ENCODE measurements at places on chromosomes 4 and X.

- no peak overlapping the region for H3K27ac ChIP-seq
- no peak for DNase-seq
- H3K4me1 ChIP-seq = no peaks in the 10 kb centered on the region
- H3K4me3 ChIP-seq = no peak overlapping the region
- H3K27me3 ChIP-seq = no peaks in the 10 kb centered on the region
These were observed 24.6 kb downstream of the NAP1L5 start for GRCh38 chr4:88672987-88673386.

DNA sequence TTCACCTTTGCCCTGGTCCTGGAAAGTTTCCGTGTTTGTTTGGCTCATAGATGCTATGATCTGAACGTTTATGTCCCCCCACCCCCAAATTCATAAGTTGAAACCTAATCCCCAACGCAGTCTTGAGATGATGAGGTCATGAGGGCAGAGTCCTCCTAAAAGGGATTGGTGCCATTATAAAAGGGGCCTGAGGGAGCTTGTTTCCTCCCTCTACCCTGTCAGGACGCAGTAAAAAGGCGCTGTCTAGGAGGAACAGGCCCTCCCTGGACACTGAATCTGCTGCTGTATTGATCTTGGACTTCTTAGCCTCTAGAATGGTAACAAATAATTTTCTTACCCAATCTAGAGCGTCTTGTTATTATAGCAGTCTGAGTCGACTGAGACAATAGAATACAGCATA lies 2190.6 kb upstream of the TENM3 start:
- H3K36me3 ChIP-seq = no peaks in the 10 kb centered on the region
- DNase-seq = no peak
- no peaks in the 10 kb centered on the region for H3K27me3 ChIP-seq
- H3K4me3 ChIP-seq = no peak overlapping the region
- no peaks in the 10 kb centered on the region for H3K4me1 ChIP-seq

DNA sequence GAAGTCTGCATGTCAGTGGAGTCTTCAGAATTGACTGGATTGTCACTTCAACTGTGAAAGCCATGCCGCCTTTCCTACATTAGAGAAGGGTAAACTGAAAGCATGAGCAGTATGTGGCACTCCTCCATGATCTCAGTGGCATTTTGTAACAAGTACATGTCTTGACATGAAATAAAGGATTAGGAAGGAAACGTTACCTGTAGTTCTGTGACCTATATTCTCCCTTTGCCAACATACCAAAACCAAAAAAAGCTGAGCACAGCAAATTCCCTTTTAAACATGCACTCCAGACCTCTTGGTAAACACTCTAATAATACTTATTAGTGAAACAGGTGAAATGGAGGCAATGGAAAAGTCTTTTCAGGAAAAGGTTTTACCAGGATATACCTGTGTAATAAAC lies 344.2 kb downstream of the GRIA2 start:
- H3K27ac ChIP-seq = no peak overlapping the region
- H3K4me1 ChIP-seq = no peaks in the 10 kb centered on the region
- H3K27me3 ChIP-seq = no peaks in the 10 kb centered on the region
- H3K4me3 ChIP-seq = no peak overlapping the region

- H3K4me3 ChIP-seq = no peak overlapping the region
These were observed 229.5 kb downstream of the SPCS3 start for GRCh38 chr4:176549161-176549865.

GRCh38 chrX:128518508-128518907 lies 466.3 kb upstream of the ACTRT1 start:
- H3K4me3 ChIP-seq = no peak overlapping the region
- no peak overlapping the region for H3K27ac ChIP-seq
- H3K4me1 ChIP-seq = no peaks in the 10 kb centered on the region
- H3K27me3 ChIP-seq = no peaks in the 10 kb centered on the region

DNA sequence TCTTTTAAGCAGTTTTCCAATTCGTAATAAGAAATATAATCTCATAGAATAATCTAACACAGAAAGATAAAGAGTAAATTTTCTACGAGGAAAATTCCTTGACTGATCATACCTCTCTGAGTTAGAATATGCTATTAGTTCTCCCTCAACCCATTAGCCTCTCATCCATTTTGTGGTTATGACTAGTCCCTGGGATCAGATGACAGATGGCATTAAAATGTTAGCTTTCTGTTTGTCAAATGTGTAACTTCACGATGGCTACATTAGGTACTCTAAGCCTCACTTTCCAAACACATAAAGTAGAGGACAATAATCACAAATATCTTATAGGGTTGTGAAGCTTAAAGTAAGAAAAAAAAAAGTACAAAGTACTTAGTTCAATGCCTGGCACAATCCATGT lies 112.2 kb downstream of the ZAR1 start:
- H3K4me3 ChIP-seq = no peak overlapping the region
- no peaks in the 10 kb centered on the region for H3K27me3 ChIP-seq
- no peaks in the 10 kb centered on the region for H3K4me1 ChIP-seq
- H3K36me3 ChIP-seq = peaks cover 2% of the 10 kb centered on the region
- DNase-seq = no peak
- H3K27ac ChIP-seq = no peak overlapping the region

DNA sequence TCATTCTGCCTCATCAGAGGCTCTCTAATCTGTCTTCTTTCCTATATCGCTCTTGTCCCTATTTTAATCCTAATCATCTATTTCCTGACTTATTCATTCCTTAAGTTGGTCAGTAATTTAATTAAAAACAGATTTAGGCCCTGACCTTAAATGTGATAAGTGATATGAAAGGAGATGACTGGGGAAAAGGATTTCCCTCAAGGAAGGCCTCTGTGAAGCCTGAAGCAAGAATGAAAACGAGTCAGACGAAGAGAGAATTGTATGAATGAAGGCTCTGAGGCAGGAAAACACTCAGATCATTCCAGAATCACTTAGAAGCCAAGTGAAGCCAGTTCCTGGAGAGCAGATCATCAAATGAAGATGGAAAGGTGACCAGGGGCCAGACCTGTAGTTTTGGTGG lies 22.1 kb downstream of the PKD2 start:
- no peaks in the 10 kb centered on the region for H3K27me3 ChIP-seq
- no peak overlapping the region for H3K27ac ChIP-seq
- peaks cover 4% of the 10 kb centered on the region for H3K4me1 ChIP-seq
- H3K4me3 ChIP-seq = no peak overlapping the region
